Thoracic aorta (tissue), 2 donors: ENCODE measurements at places on chromosomes 11 and 22.

DNA sequence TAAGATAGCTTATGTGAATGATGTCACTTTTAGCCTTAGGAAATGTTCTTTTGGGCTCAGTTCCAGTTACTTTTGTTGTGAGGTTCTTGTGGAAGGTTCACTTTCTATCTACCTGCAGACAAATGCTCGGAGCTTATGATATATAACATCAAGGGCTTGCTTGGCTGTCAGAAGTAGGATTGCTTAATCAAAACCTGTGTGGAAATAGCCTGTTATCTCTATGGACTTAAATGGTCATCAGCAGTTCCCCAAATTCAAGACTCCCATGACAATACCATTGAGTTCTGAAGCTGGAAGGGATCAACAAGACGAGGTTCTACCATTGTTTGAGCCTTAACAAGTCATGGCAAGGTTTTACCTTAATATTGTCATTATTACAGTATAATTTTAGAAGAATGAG lies 43.8 kb downstream of the FLI1 start:
- no peaks in the 10 kb centered on the region for H3K36me3 ChIP-seq
- DNase-seq, result no peak
- H3K4me3 ChIP-seq, result no peak overlapping the region
- no peak overlapping the region for H3K27ac ChIP-seq
- H3K27me3 ChIP-seq, result no peaks in the 10 kb centered on the region

DNA sequence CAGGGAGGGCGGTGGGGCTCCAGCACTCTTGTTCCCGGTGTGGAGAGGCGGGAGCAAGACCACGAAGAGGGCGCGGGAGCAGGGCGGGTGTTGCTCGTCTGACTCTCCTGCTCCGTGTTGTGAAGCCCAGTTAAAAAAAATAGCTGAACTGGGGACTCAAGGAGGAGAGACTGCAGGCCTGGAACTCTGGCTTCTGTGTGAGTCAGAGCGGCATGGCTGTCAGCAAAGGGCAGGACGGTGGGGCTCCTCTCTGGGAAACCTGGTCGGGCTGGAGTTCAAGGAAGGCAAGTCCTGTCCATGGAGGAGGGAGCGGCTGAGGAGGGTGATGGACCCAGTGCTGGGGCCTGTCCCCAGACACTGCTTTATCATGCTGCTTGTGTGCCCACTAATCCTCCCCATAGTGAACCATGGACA lies 152.3 kb downstream of the FEZ1 start:
- H3K4me1 ChIP-seq, result peaks cover 4% of the 10 kb centered on the region
- no peak overlapping the region for H3K4me3 ChIP-seq
- no peaks in the 10 kb centered on the region for H3K27me3 ChIP-seq
- no peak for DNase-seq
- no peak overlapping the region for H3K27ac ChIP-seq

DNA sequence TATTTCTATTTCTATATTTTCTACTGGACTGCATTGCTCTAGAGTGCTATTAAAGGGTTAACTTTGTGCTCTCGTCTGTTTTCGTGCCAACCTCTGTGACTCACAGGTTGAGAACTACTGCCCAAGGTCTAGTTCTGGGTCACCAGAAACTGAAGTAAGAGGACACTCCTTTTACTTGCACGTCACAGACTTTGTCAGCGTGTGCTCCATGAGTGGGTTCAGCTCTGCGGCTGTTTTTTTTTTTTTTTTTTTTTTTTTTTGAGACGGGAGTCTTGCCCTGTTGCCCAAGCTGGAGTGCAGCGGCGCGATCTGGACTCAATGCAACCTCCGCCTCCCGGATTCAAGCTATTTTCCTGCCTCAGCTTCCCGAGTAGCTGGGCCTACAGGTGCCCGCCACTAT lies 49.8 kb downstream of the CLMP start:
- peak overlapping the region; percentile 46 for H3K27ac ChIP-seq
- no peaks in the 10 kb centered on the region for H3K4me1 ChIP-seq
- H3K36me3 ChIP-seq, result no peaks in the 10 kb centered on the region
- H3K27me3 ChIP-seq, result no peaks in the 10 kb centered on the region
- DNase-seq, result peak; percentile 28

DNA sequence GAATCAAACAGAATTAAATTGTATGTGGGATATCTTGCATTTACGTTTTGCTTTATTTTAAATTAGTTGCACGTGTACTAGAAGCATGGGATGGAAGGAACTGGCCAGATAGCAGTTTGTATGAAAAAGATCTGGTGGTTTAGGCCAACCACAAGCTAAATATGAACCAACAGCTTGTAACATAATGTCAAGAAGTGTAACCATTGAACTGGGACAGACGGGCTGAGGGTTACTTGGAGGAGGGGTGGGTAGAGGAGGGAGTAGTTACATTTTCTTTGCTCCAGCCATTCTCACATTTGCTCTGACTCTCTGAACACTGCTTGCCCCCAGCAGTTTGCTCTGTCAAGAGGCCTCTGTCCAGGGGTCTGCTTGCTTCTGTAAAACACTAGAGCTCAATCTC lies 31.7 kb upstream of the CXCR5 start:
- H3K36me3 ChIP-seq, result no peaks in the 10 kb centered on the region
- H3K27me3 ChIP-seq, result no peaks in the 10 kb centered on the region
- no peak overlapping the region for H3K4me3 ChIP-seq
- DNase-seq, result no peak
- no peak overlapping the region for H3K27ac ChIP-seq

GRCh38 chr11:133545199-133545803 lies 13.0 kb upstream of the OPCML start:
- DNase-seq, result no peak
- H3K27ac ChIP-seq, result no peak overlapping the region
- no peaks in the 10 kb centered on the region for H3K36me3 ChIP-seq
- no peak overlapping the region for H3K4me3 ChIP-seq

DNA sequence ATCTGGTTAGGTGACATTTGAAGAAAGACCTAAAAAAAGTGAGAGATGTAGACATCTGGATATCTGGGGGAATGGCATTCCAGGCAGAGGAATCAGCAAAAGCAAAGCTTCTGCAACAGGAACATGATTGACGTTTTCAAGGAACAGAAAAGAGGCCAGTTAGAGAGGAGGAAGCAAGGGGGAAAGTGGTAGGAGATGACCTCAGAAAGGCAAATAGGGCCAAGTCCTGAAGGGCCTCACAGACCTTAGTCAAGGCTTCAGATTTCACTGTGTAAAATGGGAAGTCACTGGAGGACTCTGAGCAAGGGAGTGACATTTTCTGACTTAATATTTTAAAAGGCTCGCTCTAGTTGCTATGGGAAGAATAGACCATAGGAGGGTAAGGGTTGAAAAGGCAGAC lies 9.7 kb downstream of the DEUP1 start:
- H3K27me3 ChIP-seq, result no peaks in the 10 kb centered on the region
- H3K4me3 ChIP-seq, result no peak overlapping the region
- DNase-seq, result no peak
- no peaks in the 10 kb centered on the region for H3K4me1 ChIP-seq
- no peak overlapping the region for H3K27ac ChIP-seq

DNA sequence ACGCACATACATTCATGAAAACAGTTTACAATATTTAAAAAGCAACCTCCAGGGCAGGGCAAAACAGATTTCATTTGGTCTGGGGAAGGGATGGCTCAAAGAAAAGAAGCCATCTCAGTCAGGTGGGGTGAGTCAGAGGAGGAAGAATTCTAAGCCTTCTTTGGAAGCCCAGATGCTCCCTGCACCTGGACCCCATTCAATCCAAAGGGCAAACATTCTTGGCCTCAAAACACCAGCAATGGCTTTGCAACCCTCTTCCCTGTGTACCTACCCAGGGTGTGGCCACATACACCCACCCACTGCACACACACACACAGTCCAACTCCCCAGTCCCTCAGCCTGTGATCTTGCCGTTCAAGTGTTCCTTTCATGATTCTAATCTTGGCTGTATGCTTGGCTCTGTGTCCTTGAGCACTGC lies 2.0 kb downstream of the KCNE3 start:
- H3K4me3 ChIP-seq, result no peak overlapping the region
- H3K4me1 ChIP-seq, result peaks cover 18% of the 10 kb centered on the region
- H3K27ac ChIP-seq, result no peak overlapping the region
- H3K36me3 ChIP-seq, result no peaks in the 10 kb centered on the region
- H3K27me3 ChIP-seq, result no peaks in the 10 kb centered on the region

- no peak for DNase-seq
- H3K36me3 ChIP-seq, result no peaks in the 10 kb centered on the region
- no peak overlapping the region for H3K4me3 ChIP-seq
- H3K27ac ChIP-seq, result no peak overlapping the region
- no peaks in the 10 kb centered on the region for H3K27me3 ChIP-seq
- no peaks in the 10 kb centered on the region for H3K4me1 ChIP-seq
Measured at GRCh38 chr11:134864233-134864967, 452.4 kb upstream of the B3GAT1 start.

DNA sequence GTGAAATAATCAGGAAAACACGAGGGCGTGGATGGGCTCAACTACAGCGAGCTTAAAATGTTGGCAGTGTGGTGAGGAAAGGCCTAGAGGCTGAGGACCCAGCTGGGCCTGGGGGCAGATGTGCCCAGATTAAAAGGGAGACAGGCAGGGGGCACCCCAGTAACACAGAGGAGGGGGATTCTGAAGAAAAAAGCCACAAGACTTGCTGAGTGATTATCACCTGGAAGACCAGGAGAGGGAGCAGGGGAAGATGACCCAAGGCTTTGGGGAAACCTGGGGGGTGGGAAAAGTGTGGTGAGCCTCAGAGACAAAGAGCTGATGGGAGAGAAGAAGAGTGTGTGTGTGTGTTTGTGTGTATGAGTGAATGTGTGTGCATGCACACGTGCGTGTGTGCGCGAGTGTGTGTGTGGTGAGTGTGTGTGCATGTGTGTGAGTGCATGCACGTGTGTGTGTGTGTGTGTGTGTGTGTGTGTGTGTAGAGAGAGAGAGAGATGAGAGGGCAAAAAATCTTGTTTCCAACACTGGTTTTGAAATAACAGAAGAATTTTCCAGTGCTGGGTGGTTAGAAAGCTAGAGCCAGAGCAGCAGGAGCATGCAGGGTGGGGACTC lies 500.5 kb downstream of the BUD13 start:
- no peak overlapping the region for H3K4me3 ChIP-seq
- H3K27ac ChIP-seq, result no peak overlapping the region
- H3K4me1 ChIP-seq, result no peaks in the 10 kb centered on the region
- H3K36me3 ChIP-seq, result no peaks in the 10 kb centered on the region
- no peak for DNase-seq

DNA sequence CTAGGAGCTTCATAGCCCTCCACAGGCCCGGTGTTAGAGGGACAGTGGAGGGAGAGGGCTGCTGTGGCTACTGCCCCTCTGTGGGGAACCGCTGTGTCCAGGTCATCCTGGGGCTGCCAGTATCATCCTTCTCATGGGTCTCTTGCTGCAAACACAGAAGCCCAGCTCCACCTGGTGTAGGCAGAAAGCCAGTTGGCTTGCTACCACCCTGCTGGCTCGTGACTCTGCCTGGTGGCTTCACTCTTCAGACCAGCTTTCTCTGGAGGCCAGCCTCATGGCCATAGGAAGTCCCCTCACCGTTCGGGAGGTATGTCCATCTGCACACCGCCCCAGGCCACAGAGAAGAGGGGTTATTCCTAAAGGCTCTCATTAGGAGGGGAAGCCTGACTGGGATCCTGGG lies 19.4 kb upstream of the SUSD2 start:
- peak overlapping the region; percentile 69 for H3K27ac ChIP-seq
- peaks cover 30% of the 10 kb centered on the region for H3K36me3 ChIP-seq
- peaks cover 70% of the 10 kb centered on the region for H3K4me1 ChIP-seq
- no peak overlapping the region for H3K4me3 ChIP-seq
- H3K27me3 ChIP-seq, result no peaks in the 10 kb centered on the region
- DNase-seq, result no peak

DNA sequence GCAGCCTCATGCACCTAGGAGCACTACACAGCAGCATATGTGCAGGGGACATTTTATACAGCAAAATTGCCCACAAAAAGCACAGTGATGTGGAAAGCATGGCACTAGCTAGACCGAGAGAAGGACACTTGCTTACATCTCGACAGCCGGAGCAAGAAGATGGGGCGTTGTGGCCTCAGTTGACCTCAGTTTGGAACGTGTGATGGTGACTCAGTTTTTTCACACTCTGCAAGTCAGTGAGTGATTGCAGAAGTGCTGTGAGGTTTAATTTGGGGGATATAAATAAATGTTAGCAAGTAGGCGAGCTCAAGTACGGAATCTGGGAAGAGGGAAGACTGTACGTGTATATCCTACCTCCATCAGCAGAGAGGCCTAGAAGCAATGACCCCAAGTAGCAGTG lies 23.3 kb downstream of the LRP5 start:
- H3K36me3 ChIP-seq, result no peaks in the 10 kb centered on the region
- DNase-seq, result no peak
- H3K4me1 ChIP-seq, result peaks cover 19% of the 10 kb centered on the region
- no peak overlapping the region for H3K27ac ChIP-seq
- no peak overlapping the region for H3K4me3 ChIP-seq

DNA sequence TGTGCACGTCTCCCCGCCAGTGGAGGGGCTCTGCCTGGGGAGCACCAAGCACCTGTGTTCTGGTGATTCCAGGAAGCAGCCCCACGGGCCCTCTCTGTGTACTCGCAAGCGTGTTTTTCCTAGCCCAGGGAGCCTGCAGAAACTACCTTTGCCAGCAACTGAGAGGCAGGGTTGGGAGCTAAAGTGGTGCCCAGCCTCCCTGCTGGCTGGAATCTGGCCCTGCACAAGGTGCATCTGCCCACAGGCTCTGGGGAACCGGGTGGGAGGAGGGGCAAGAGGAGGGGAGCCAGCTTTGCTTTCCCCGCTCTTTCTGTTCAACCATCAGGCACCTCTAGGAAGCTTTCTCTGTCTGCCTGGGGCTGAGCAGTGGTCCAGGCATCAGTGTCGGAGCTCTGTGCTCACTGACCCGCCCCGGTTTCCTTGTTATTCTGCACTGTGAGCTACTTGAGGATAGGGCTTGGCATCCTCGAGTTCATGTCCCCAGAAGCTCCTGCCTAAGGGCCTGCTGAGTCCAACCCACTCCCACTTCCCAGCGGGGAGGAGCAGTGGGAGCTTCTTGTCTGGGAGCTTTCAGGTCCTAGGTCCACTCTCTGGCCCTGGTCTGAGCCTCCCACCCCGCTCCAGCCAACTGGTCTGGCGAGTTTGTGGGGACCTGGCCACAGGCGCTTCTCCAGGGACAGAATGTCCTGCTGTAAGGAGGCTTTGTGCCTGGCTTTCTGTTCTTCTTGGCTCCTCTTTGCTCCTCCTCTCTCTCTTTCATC lies 14.9 kb downstream of the DAGLA start:
- peaks cover 7% of the 10 kb centered on the region for H3K4me1 ChIP-seq
- H3K4me3 ChIP-seq, result peak overlapping the region; percentile 66
- peak overlapping the region; percentile 68 for H3K27ac ChIP-seq

DNA sequence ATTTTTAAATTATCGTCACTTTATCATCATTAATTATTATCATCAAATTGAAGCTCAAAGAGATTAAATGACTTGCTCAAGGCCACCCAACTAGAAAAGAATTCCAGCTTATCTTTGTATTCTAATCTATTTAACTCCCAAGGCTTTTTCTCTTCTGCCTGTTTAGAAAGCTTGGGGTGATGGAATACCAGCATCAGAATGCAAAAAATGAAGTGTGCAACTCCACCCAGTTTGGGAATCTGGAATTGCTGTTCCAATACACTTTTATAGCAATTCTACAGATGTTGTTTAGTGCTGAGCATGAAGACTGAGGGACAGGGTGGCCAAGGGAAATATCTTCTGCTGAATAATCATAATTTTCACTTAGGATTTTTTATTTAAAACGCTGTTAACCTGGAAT lies 97.2 kb upstream of the FIBIN start:
- no peaks in the 10 kb centered on the region for H3K27me3 ChIP-seq
- H3K4me3 ChIP-seq, result no peak overlapping the region
- H3K4me1 ChIP-seq, result peaks cover 3% of the 10 kb centered on the region

- no peaks in the 10 kb centered on the region for H3K36me3 ChIP-seq
- H3K27me3 ChIP-seq, result no peaks in the 10 kb centered on the region
- H3K27ac ChIP-seq, result no peak overlapping the region
- DNase-seq, result no peak
Measured at GRCh38 chr11:117629146-117629545, 167.9 kb downstream of the DSCAML1 start.
